ENCODE measurements at places on chromosomes 16 and 17.

DNA sequence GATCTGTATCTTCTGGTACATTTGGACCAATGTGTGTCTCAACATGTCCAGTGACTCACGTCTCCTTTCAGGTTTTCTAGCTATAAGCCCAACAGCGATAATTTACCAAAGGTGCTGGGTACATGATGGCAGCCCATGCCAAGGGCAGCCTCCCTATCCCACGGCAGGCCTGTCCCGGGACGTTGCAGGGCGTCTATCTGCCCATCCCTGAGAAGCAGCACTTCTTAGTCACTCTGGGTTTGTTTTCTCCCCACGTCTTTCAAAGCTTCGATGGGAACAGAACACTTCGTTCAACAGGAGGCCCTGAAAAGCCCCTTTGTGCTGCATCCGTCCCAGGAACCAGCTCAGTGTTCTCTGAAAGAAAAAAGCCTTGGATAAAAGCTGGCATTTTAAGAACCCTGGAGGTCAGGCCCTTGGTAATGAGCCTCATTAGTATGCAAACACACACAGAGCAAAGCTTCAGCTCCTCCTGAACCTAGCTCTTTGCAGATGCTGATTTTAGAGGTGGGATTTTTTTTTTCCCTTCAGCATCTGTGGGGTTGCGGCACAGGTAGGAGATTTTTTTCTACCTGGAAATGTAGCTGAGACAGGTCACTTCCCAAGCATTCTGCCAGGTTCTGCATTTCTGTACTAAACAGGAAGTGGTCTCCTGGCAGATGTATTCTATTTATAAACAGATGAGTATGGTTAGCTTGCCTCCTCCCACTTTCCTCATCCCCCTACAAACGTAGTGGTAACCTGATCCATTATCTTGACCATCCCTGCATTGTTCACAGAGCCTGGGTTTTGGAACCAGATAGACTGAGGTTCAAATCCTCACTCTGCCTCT is 17.5 kb upstream of the MT4 start:
- DNase-seq = peak; percentile 33

GRCh38 chr17:76104140-76104895 is 731 bp upstream of the EXOC7 start:
- DNase-seq = no peak

- DNase-seq = peak; percentile 5
Measured at GRCh38 chr16:68539711-68540239, 684 bp downstream of the ZFP90 start.

GRCh38 chr17:73452009-73452408 is 140.2 kb upstream of the CDC42EP4 start:
- no peak for DNase-seq

Measured in astrocyte of the spinal cord (primary cell).